Kidney glomerular epithelial cell (primary cell): ENCODE measurements at places on chromosomes 1 and 21.

DNA sequence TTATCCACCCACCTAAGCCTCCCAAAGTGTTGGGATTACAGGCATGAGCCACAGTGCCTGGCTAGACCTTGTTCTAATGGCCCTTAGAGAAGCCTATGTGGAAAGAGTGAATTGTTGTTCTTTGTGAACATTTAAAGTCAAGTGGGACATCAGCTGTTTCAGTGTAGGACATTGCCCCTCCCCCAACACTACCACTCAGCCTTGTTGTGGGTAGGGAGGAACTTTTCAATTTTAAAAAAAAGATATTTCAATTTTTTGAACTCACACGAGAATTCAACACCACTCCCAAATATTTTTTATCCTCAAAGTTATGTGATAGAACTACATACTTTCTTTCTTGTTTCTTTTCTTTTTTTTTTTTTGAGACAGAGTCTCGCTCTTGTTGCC, 36.7 kb upstream of the TMEM222 start:
- DNase-seq = no peak

- peak; percentile 16 for DNase-seq
Measured at GRCh38 chr1:241485554-241485992, 34.0 kb downstream of the FH start.

GRCh38 chr1:100585786-100586185, 47.8 kb downstream of the GPR88 start:
- DNase-seq = no peak

DNA sequence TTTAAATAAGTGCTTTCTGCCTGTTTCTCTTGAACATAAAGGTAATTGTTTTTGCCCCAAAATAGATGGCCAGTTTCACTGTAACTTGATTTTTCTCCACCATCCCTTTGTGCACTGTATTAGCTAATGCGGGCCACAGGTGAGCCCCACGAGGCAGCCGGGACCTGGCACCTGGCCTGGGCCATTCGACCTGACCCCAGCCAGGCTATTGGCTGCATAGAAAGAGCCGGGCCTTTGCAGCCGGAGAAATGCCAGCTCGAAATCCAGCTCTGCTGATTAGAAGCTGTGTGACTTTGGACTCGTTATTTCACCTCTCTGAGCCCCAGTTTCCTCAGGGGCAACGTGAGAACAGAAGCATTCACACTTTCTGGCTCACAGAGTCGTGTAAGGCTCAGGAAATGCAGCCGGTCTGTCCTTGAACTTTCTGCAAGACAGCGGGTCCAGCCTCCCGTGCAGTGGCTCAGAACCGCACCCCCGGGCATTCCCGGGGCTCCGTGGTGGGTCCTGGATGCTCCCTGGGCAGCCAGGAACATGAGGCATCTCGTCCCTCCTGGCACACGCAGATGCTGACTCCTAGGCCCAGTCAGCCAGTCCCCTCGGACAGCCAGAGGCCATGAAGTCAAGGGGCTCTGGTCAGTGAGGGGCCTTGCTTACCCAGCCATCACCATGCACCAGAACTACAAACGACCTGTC, 37.4 kb upstream of the ACTRT2 start:
- no peak for DNase-seq

GRCh38 chr1:84892705-84893618, at the start of gene LPAR3:
LPAR3 (minus strand) TSS chr1:84893206; CDS start chr1:84866120, 27,086 bp downstream.
- no peak for DNase-seq

DNA sequence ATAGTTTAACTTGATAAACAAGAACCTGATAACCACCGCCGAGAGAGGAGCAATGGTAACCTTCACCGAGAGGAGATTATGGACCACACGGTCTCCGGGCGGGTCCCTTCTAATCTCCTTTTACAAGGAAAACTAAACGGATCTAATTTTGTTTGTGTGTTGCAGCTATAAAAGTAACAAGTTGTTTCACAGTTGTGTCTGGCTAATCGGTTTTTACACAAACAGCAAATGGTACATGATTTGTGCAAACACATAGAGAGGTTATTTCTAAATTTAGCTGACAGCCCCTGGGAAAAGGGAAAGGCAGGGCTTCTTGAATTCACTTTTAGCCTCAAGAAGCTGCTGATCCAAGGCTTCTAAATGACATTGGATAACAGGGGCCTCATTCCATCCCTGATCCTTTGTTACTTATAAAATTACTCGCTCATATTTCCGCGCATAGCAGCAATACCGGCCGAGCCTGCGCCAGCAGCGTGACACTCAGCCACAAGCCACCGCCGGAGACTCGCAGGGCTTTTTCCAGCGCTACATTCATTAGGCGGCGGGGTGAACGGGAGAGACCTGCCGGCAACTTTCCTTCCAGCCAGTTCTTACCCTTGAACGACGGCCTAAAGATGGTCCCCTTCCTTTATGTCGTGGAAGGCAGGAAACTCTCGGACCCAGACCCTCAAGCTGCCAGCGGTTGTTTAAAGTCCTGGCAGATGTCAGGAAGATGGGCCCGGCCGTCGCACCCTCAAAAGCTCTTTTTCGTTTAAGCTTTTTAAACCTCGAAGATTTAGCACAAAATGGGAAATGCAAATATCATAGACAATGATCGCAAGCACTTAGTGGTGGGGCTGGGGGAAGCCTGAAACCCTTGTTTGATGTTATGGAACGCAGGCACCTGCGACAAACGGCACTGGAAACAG, 4.4 kb downstream of the FOXD3 start:
- no peak for DNase-seq

DNA sequence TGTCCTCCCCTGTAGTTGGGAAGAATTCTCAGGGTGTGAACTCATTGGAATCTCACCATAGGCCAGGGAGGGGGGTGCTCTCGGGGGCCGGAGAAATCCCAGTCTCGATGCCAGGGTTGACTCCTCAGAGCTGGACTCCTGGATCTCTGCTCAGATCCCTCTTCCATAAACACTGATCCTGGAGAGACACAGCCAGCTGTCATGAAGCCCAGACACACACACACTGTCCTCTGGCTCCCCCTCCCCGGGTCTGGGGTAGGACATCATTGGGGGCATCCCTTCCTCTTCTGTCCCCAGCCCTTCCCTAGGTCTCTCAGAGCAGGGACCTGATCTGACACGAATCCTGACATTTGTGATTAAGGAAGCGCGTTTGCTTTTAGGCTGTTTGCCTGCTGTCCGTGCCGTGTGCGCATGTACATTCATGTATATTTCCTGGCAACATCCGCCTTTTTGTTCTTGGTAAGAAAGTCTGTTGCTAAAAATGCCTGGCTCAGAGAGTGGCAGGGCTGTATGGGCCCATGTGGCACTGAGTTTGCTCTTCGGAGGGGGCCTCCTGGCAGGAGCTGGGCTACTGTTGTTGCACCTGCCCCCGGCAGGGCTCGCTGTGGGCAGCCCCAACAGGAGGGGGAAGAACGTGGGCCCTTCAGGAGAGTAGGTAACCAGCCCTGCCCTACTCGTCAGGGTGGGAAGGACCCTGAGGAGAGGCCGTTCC, 45.4 kb upstream of the SELENON start:
- no peak for DNase-seq

GRCh38 chr1:89986020-89986419, 8.9 kb upstream of the ZNF326 start:
- DNase-seq = no peak

DNA sequence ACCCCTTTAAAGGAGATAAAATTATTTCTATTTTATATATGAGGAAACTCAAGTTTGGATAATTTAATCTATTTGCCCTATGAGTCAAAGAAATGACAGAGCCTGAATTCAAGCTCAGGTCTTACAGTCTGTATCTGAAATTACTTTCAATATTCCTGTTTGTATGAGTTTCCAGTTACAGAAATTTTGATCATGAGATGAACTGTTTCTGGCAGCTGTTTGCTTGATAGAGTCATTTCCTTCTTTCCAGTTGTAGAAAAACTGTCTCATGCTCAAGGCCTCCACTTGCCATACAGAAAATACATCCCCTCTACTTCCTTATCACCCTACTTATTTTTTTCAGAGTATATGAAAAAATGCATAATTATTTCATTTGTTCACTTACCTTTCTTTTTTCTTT, 87.6 kb downstream of the PTPRC start:
- DNase-seq = no peak

DNA sequence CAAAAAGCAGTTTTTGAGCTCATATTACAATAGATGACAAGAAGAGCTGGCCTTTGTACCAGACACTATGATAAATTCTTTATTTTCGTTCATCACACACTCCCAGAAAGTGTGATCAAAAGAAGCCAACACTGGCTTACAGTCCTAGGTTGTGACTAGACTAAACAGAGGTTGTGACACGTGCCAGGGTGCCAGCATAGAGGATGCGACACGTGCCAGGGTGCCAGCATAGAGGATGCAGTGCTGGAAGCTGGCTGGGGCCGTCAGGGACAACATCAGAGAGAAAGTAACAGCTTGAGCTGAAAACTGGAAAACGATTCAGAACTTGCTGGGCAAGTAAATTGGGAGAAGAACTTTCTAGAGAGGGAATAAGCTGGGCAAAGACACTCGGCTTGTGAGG, 2.2 kb downstream of the MTARC1 start:
- DNase-seq = no peak

GRCh38 chr1:162303004-162303344, 73.7 kb downstream of the SPATA46 start:
- DNase-seq = no peak

GRCh38 chr1:206684478-206685333, at the start of gene MAPKAPK2:
MAPKAPK2 (plus strand) TSS chr1:206684905; CDS start chr1:206685230, 325 bp downstream.
- peak; percentile 43 for DNase-seq

GRCh38 chr1:77556045-77556444, 126.4 kb downstream of the ZZZ3 start:
- DNase-seq = no peak

GRCh38 chr1:19370453-19371170, 58.5 kb downstream of the SLC66A1 start:
- DNase-seq = no peak

DNA sequence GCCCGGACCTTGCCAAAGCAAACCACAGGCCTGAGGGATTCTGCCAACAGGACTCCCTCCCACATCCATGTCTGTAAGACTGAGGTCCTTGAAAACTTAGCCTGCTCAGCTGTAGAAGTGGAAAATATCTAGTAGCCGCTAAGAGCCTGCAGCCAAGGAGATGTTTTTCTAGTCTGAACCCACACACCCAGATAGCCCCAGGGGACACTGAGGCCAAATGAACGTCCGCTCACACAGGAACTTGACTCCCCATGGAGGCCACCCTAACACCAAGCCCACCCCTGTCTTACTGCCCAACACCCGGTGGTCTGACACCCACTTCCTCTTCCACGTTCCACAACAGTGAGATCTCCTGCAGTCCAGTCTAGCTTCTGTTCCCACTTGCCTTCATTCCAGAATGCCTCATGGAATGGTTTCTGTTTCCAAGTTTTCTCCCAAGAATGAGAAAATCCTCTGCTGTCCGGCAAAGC, 174.8 kb downstream of the PLPP3 start:
- DNase-seq = no peak

DNA sequence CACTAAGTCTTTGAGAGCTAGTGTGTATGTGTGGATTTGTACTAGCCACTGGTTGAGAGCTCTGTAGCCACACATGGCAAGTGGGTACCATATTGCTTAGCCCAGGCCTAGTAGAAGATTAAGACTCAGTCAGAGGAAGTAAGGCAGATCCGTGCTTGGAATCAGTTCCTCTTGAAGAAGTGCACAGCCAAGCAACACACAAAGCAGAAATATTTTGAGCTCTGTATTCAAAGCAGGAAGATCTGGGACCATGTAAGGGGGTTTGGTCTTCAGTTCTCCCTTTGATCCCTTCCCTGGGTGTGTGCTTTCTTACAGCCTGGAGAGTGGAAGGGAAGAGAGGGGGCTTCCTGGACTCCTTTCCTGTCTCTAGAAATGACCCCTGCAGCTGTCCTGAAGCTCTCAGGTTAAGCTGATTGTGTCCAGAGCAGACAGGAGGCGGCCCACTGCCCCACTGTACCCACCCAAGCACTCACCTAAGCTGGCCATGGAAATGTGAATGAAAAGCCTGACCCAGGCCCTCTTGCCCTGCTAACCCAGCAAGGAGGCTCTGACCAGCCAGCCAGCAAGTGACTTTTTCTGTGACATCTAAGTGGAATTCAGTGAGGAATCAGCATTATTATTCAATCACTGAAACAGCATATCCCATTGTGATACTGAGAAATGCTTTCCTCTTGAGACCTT, 3.6 kb downstream of the ETS2 start:
- no peak for DNase-seq

DNA sequence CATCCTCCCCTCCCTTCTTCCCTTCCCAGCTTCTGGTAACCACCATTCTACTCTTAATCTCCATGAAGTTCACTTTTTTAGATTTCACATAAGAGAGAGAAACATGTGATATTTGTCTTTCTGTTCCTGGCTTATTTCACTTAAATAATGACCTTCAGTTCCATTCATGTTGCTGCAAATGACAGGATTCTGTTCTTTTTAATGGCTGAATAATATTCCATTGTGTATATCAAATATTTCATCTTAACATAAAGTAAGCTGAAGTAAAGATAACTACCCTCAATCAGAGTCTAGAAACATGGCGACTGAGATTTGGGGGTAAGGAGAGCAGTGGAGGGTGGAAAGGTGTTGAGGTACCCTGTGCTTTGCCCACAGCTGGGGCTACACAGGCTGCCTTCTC, 68.9 kb downstream of the RHOU start:
- no peak for DNase-seq

DNA sequence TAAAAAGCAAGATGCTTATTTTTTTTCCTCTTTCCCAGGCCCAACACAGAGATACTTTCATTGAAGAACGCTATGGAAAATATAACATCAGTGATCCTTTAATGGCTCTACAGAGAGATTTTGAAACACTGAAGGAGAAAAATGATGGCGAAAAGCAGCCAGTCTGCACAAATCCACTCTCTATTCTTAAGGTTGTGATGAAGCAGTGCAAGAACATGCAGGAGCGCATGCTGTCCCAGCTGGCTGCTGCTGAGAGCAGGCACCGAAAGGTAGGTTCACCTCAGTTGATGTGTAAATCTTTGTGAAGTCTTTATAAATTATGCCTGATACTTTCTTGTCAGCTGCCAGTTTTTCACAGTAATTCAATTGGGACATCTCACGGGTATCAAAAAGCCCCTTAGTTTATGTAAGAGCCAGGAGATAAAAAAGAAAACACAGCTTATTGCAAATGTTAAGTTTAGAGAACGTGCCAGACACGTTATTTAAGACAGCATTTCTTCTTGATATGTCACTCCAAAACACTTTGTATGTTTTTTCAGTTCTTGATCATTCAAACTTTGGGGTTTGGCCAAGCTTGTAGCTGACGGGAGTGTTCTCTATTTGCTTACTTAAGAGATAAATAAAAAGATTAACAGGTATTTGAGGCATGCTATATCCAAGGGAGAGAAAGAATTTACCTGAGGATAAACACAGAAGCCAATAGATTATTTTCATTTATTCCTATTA, 53.1 kb downstream of the CTTNBP2NL start:
- DNase-seq = no peak

- DNase-seq = no peak
Measured at GRCh38 chr1:87388411-87388810, 59.7 kb downstream of the LMO4 start.

- no peak for DNase-seq
Measured at GRCh38 chr21:35071347-35071746, 22.2 kb upstream of the RUNX1 start.

GRCh38 chr1:247360991-247361731, 29.5 kb upstream of the ZNF496 start:
- peak; percentile 15 for DNase-seq

GRCh38 chr1:238119060-238119459, 228.3 kb upstream of the ZP4 start:
- DNase-seq = no peak
